ENCODE measurements at places on chromosomes 2 and 18.

DNA sequence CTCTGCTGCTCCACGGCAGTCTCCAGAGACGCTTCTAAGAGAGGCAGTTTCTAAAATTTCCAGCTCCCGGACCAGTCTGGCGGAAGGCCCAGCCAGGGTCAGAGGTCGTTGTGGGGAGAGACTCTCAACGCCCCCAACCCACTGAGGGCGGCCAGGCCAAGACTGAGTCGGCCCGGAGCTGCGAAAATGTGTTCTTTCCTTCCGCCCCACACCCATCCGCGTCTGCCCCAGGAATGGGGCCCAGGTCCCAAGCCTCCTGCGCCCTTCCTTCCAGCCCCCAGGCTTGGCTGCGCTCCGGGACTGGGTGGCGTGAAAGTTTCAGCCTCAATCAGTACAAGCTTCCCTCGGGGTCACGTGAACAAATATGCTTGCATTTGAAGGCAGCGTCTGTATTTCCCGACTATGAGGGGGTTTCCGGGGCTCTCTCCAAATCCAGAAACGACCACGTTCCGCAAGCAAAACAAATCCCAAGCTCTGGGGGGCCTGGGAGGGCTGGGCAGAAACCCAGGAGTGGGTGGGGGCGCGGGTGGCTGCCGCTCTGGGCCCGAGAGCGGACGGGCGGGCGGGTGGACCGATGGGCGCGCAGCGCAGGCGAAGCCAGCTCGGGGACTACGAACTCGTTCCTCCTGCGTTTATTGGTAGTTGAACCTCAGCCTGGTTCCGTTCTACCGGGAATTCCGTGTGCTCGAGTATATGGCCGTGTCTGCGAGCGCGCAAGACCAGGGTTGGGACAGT, 3.3 kb downstream of the HOXD3 start:
- DNase-seq, result no peak

- DNase-seq, result no peak
Measured at GRCh38 chr2:218849721-218850120, 9.9 kb upstream of the WNT6 start.

- peak; percentile 38 for DNase-seq
Measured at GRCh38 chr2:158359846-158360245, 96.7 kb downstream of the CCDC148 start.

DNA sequence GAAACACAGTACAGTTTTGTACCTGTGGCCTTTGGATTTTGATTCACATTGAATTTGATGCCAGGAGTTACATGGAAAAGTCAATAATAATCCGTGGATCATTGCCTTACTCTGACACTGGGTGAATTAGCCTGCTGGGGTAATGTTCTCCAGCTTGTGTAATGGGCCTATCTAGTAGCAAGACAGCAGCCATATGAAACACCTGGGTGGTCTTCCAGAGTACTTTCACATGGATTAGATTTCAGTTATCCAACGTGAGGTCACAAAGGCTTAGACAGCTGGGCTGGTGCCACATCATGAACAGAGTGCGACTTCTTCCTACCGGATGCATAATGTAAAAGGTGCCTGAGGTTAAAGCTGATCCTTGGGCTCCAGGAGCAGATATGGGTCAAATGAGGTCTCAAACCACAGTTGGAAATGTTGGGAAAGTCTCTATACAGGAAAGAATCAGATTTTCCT, 486.8 kb downstream of the PARD3B start:
- no peak for DNase-seq

DNA sequence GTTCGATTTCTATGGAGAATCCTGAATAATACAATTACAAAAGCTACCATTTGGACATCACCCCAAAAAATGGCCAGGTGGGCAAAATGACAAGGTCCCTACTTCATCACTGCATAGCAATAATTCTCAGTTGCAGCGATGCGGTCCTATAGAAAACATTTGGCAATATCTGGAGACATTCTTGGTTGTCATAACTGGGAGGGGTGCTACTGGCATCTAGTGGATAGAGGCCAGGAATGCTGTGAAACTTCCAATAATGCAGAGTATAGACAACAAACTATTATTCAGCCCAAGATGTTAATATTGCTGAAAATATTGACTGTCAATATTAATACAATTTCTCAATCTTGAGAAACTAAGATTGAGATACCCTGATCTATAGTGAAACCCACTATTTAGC, 637.8 kb upstream of the PKDCC start:
- DNase-seq, result no peak

DNA sequence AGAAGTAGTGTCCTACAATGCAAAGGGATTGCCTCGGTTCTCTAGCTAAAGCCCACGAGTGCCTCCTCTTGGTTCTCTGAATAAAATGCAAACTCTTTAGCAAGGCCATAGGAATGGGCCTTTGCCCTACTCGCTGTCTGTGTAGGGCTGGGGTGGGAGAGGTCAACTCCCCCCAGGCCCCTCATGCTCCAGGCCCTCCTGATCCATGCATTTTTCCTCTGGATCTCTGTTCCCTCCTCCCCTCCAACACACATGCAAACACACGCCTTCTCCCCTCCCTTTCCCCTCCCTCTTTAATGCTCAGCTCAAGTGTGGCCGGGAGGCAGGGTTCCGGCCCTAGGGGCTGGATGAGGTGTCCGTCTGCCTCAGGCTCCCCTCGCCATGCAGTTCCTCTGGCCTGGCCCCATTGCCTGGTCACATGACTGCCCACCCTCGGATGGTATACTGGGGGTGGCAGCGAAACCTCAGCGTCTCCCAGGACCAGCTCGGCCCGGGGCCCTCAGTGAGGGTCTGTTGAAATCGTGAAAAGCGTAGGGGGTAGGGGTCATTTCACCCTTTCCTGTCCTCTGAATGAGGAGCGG, 14.9 kb upstream of the KLF11 start:
- no peak for DNase-seq

DNA sequence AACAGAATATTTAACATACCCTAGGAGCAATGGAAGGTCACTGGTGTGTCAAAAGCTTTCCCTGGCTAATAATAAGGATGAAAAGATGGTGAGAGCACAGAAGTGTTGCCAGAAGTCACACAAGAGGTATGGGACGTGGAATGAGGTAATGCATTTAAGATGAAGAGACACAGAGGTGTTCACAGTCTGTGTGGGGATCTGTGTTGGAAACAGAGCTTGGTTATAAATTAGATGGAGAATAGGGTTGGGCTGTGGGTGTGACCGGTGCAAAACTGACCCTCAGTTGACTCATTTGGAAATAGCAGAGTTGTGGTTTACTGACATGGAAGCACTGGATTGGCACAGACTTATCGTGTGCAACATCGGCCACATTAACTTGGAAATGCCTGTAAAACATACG, 372.5 kb downstream of the SATB2 start:
- DNase-seq, result no peak

- DNase-seq, result no peak
Measured at GRCh38 chr2:101728865-101729264, 31.4 kb downstream of the MAP4K4 start.

- no peak for DNase-seq
Measured at GRCh38 chr2:193542762-193543161, 1348.0 kb upstream of the TMEFF2 start.

DNA sequence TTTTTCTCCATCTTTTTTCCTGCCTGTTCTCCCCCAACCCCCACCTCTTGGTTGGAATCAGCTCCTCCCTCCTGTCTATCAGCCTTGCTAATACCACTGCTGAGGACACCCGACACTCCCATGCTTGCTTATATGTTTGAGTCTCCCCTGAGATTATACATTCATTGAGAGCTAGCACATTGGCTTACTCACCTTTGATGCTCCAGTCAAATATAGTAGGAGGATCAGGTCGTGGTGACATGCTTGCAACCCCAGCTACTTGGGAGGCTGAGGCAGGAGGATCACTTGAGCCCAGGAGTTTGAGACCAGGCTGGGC, 91.5 kb upstream of the CCBE1 start:
- no peak for DNase-seq

GRCh38 chr2:194867328-194867727, 789.7 kb upstream of the SLC39A10 start:
- peak; percentile 27 for DNase-seq

DNA sequence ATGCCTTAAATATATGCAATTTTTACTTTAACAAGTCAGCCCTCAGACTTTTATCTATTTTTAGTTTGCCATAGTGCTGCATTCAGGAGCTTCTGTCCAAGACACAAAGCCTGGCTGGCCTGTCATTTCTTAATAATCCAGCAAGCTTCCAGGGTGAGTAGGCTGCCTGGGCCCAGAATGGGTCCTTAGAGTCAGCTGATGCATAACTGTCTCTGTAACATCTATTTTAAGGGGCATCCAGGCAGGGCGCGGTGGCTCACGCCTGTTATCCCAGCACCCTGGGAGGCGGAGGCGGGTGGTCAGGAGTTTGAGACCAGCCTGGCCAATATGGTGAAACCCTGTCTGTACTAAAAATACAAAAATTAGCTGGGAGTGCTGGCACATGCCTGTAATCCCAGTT, 11.8 kb upstream of the GNLY start:
- DNase-seq, result no peak

DNA sequence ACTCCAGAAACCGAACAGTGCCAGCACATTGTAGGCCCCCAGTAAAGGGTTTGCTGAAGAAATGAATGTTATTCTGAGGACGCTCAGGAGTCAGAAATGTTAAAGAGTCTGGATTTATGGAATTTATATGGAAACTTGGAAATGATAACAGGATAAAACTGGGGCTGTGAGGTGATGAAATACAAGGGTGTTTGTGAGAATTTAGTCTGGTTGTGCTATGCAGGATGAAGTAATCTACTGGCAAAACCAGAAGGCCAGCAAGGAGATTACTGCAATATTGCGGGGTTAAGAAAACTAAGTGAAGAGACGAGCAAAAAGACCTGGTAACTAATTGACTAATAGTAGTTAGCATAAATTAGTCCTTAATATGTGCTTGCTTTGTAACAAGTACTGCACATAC, 467.8 kb downstream of the ZEB2 start:
- DNase-seq, result no peak

DNA sequence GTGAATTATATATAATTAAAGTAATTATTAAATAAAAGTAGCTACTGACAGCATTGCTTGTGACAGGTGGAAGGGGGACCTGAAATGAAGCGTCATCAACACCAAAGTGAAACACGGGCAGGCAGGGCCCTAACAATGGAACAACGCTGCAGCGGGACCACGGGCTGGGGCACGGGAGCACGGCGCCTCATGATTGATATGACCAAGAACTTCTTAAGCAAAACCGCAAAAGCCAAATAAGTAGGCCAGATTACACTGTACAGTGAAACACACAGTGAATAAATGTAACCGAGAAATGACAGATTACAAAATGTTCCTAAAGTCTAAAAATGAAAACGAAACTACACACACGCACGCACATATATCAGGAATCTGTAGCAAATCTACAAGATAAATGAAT, 81.4 kb downstream of the SNTG2 start:
- no peak for DNase-seq

DNA sequence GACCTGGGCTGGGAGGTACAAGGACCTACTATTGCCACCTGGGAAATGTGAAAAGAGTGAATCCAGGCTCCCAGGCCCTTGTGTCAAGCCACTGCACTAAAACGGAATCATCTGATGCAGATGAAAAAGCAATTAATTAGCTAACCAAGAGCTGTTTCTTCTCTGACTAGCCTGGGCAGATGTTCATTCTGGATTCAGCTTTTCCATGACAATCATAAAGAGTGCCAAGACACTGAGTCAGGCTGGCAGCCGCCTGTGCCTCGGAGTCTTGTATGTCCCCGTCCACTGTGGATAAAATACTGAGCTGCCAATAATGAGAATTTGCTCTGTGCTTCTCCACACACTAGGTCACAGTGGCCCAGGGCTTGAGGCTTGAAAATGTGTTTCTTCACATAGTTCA, 21.7 kb upstream of the LCLAT1 start:
- peak; percentile 24 for DNase-seq

DNA sequence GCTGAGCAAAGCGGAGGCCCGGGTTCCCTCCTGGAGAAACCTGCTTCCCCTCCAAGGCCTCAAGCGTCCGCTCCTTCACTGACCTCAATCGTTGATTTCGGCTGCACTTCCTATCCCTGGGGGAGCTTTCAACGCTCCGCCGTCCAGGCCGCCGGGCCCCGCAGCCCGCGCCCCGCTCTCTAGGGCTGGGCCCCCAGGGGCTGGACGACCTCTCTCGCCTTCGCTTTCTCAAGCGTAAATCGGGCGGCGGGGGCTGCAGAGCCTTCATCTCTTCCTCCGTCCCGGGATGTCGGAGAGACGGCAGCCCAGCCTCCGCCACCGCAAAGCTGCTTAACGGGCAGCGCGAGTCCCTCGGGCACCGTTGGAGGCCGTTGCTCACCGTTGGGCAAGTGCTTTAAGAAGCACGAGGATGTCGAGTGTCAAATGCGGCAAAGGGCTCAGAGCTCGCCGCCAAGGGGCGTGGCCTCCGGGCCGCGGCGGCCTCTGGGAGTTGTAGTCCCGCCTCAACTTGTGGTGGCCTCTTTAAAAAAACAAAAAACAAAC, 8.5 kb downstream of the HES6 start:
- DNase-seq, result peak; percentile 62

- peak; percentile 64 for DNase-seq
Measured at GRCh38 chr2:144358979-144359541, 160.9 kb downstream of the ZEB2 start.

GRCh38 chr2:44459739-44460138, 98.0 kb downstream of the CAMKMT start:
- DNase-seq, result no peak

- DNase-seq, result no peak
Measured at GRCh38 chr2:52429740-52430139, 1337.9 kb upstream of the CHAC2 start.

GRCh38 chr2:47564129-47564528, 161.2 kb downstream of the MSH2 start:
- DNase-seq, result no peak

- no peak for DNase-seq
Measured at GRCh38 chr2:10909050-10909995, 2.4 kb upstream of the KCNF1 start.

DNA sequence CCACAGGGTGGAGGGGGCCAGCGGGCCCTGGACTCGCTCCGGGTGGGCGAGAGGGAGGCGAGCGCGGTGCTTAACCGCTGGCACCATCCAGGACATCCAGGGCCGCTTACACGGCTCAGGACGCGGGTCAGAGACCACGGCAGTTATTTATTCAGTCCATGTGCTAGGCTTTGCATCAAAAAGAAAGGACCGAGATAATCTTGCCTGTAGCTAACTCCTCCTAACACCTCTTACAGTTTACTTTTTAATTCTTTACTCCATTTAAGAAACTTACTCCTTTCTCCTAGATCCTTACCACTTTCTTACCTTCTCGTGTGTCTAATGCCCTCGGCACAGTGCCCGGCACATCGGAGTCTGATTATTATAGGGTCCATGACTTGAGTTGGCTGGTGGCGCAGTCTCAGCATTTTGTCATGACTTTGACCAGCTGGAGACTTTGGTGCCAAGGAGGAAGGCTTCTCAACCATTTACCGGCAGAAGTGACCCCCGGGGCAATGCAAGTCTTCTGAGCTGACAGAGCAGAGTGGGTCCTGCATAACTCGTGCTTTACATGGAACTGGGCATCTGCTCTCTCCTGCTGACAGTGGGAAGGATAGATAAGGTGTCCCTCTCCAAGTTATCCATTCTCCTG, 503 bp downstream of the ANXA4 start:
- peak; percentile 36 for DNase-seq

DNA sequence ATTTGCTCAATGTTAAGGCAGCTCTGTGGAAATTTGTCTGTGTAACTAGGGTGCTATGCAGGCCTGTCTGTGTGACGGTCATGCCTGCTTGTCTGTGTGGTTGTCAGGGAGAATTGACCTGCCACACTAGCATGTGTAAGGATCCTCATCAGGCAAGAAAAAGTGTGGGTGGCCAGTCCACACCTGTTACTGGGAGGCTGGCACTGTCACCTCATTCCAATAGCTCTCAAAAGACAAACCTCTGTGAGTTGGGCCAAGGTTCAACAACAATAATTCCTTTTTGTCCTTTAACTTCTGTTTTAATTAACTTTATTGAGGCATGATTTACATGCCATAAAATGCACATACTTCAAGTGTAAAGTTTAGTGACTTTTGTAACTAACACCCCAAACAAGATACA, 4.2 kb upstream of the MARCO start:
- no peak for DNase-seq

Data from astrocyte of the spinal cord (primary cell).